GM04504 (cell line): ENCODE measurements at places on chromosomes 2 and 18.

GRCh38 chr2:130917006-130917688 is 80.4 kb downstream of the ARHGEF4 start:
- DNase-seq: no peak

DNA sequence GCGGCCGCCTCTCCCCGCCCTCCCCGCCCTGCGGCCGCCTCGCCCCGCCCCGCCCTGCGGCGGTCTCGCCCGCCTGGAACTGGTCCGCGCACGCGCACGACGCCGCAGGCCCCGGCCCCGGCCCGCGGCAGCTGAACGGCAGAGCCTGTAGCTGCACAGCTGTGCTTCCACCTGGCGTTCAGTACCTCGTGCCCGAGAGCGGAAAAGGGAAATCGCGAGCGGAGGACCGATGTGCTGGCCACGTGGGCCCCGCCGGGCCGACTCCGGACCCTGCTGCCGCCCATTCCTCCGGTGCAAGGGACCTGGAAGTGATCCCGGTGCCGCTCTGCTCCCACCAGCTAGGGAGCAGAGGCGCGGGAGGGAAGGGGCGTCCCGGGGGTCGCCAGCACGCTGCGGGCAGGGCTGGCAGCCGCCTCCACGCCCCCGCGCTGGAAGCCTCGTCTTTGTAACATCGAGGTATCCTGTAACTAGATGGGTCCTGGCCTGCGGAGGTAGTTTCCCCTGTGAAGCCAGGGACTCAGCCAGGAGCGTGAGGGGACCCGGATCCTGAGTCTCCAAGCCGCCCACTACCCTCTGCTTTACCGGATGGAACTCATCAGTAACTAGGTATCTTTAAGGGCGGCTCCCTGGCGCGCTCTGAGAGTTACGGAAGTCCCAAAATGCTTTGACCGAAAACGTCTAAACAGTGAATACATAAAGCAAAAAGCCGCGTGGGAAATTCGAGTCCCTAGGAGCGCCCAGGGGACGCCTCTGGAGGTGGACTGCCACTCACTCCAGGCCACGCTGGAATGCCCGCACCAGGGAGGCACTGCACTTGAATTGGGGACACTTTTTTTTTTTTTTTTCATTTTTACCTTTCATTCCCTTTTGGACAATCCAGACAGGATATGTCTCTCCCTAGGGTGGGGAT is 704 bp upstream of the ODC1 start:
- no peak for DNase-seq

DNA sequence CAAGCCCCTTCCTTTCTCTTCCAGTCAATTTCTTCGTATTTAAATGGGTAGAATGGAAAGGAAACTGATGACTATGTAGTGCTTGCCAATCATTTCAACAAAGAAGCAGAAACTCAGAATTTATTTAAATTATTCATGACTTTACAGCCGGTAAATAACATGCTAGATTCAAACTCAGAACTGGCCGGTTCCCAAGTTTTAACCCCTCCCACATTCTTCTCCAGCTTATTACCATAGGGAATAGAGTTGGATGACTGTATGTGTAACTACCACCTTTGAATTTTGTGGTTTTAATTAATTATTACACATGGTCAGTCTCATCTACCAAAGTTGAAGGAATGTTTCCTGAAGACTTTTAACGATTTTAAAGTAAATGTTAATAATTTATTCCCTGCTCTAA is 819.3 kb upstream of the LRATD1 start:
- no peak for DNase-seq

DNA sequence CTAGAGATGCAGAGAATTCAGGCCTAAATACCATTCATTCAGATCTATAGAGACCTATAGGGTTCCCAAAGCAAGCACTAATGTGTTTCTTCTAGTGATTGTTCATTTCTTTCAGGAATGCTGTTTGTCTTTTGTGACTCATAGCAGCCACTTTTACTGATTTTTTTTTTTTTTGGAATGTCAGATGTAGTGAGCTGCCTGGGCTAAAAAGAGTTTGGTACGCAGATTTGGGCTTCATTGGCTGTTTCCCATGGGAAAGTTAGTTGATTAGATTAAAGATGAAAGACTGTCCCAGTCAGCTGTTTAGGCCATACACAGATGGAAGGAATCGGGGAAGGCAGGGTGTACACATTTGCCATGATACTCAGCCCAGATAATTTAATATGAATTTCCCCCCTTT is 87.6 kb downstream of the CDC42EP3 start:
- DNase-seq: no peak

DNA sequence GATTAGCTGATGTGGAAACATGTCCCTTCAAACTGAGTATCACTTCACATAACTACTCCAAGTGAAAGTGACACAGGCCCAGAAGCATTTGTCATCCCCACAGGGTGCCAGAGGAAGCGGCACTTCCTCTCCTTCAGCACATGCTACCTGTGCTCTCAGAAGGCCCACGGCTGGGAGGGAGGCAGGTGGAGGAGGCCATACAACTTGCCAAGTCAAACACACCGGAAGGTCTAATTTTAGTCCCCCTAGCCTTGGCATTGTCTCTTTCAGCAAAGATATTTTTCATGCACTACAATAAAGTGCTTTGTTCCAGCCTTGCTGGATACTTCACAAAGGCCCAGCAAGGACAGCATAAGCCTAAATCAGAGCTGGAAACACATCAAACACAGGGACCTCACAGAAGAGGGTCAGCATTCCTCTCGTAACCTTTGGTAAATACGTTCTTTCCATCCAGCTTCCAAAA is 38.0 kb downstream of the VSNL1 start:
- no peak for DNase-seq

DNA sequence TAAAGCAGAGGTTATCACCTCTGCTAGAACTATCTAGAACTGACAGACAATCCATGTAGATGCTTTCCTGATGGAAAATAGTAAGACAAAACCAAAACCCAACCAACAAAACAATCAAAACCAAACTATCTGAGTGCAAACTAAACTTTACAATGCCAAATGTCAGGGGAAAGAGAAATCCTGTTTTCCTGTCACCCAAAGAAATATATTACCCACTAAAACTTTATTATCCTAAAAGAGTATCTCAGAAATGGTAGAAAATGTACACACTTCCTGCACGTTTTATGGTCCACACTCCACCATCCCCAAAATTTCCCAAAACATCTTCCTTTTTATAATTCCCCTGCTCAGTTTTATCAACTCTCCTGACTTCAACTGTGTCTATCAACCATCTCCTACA is 29.9 kb downstream of the SP3 start:
- DNase-seq: no peak

DNA sequence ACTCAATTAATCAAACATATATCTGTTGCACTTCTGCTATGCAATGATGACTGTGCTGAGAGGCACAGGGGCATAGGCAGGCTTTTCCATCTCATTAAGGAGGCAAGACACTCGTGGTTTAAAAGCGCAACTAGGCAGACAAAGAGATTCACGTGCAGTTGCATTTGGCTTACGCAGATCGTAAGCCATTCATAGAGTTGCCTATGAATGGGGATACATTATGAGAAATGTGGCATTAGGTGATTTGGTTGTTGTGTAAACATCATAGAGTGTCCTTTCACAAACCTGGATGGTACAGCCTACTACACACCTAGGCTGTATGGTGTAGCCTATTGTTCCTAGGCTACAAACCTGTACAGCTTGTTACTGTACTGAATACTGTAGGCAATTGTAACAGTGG is 284.7 kb downstream of the DCC start:
- no peak for DNase-seq

DNA sequence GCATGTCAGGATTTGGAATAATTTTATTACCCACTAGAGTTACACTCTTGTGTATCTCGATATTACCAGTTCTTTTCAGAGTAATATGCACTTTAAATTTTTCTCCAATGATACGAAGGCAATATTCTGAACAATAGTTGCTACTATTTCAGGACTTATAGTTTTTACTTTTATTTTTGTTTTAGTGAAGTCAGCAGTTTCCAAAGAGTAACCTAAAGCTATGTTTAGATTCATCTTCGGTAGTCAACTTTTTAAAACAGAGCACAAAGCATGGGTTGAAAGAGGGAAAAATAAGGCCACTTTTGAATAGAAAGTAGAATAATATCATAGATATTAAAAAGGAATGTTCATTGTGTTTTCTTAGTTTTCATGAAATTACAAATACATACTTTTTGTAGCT is 532.7 kb downstream of the CPS1 start:
- no peak for DNase-seq

GRCh38 chr2:166381-166780 is 97.5 kb downstream of the SH3YL1 start:
- DNase-seq: no peak

GRCh38 chr2:124027182-124027581 is 2.1 kb downstream of the CNTNAP5 start:
- DNase-seq: peak; percentile 10
